ENCODE measurements at places on chromosomes 4 and X.

GRCh38 chrX:21798677-21799219, 40.7 kb upstream of the MBTPS2 start:
- H3K27ac ChIP-seq = peak overlapping the region; percentile 61
- peak; percentile 64 for DNase-seq
- H3K36me3 ChIP-seq = no peaks in the 10 kb centered on the region
- no peaks in the 10 kb centered on the region for H3K27me3 ChIP-seq

DNA sequence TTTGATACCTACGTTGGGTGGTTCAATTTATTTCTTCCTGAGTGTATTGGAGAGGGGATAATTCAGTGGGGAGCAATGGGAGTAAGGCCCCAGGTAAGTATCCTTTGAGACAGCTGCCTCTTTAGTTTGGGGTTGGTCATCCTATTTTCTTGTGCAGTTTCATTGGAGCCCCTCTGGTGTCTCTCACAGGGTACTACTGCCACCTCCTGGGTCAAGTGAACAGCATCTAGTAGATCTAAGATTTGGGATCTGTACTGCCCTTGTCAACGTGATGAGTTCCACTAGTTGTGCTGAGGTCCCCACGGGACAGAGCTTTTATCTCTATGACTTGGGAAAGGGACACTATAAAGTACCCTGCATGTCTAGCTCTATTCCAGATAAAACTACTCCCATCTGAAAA, 80.6 kb downstream of the PBDC1 start:
- H3K27ac ChIP-seq = no peak overlapping the region
- H3K4me3 ChIP-seq = no peak overlapping the region
- H3K36me3 ChIP-seq = no peaks in the 10 kb centered on the region
- H3K27me3 ChIP-seq = no peaks in the 10 kb centered on the region

GRCh38 chrX:5733501-5733900, 495.2 kb downstream of the NLGN4X start:
- no peak for DNase-seq
- H3K4me3 ChIP-seq = no peak overlapping the region
- no peaks in the 10 kb centered on the region for H3K4me1 ChIP-seq
- H3K27me3 ChIP-seq = no peaks in the 10 kb centered on the region
- no peaks in the 10 kb centered on the region for H3K36me3 ChIP-seq

DNA sequence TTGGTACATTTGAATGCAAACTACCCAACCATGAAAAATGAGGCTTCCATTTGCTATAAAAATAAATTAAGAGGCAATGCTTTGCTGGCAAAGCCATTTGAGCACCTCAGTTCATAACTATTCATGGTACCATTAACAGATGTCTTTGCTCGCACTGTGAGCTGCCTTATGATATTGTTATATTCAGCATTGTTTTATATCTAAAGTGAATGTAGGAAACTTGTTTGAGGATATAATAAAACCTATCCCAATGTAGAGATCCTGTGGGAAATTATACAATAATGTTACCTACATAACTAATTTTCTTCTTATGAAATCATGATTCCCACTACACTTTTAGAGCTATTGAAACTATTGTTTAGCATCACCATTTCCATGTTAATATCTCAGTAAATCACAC, 125.2 kb upstream of the TRAM1L1 start:
- no peak overlapping the region for H3K4me3 ChIP-seq
- H3K27me3 ChIP-seq = no peaks in the 10 kb centered on the region
- no peak for DNase-seq
- H3K4me1 ChIP-seq = no peaks in the 10 kb centered on the region
- H3K27ac ChIP-seq = no peak overlapping the region

- peak; percentile 54 for DNase-seq
- no peak overlapping the region for H3K4me3 ChIP-seq
- H3K36me3 ChIP-seq = no peaks in the 10 kb centered on the region
- no peaks in the 10 kb centered on the region for H3K27me3 ChIP-seq
- H3K27ac ChIP-seq = no peak overlapping the region
- peaks cover 9% of the 10 kb centered on the region for H3K4me1 ChIP-seq
These were observed 282.0 kb downstream of the ARHGAP24 start for GRCh38 chr4:85756938-85757337.

Data from body of pancreas (tissue), 4 donors.